ENCODE measurements at places on chromosomes 2 and 18.

- no peak for DNase-seq
Observed at GRCh38 chr2:45857867-45858520, 206.5 kb downstream of the PRKCE start.

DNA sequence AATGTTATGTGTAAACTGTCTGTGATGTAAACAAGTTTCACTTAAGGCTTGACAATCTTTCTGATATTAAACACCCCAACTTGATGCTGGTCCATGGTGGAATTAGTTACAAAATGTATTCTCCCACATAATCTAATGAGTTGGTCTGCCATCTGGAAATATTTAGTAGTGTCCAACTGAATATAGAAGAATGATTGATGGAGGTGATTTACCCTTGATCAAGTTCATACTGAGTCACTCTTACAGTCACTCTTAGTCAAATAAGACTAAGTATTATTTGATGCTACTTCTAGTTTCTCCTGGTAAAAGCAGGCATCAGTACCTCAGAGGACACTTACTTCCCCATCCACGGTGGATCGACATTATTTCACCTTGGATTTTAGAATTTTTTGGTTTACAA, 198.1 kb downstream of the SATB2 start:
- DNase-seq, result no peak

GRCh38 chr2:51290725-51291124, 258.8 kb upstream of the NRXN1 start:
- DNase-seq, result no peak

DNA sequence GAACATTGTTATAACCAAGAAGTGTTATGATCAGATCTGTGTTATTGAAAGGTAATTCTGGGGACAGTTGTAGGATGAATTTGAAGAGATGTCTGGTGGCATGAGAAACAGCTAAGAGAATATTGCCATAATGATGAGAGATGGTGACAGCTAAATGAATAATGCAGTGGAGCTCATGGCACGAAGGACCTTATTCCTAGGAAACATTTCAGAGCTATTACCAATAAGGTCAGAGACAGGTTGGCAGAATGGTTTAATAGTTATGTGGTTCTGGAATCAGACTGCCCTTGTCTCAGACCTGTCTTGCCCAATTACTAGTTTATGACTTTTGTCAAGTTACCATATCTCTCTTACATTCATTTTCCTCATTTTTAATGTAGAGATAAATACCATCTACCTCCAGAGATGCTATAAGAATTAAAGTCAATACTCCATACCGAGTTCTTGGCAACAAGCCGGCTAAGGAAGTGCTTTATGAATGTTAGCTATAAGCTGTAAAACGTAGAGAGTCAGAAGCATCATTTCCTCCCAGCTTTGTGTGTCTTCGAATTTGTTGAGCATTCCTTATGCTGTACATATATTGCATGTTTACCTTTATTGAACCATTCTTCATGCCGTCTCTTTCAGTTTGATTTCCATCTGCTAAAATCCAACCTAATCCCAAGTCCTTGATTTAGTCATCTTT, 73.6 kb upstream of the COL5A2 start:
- DNase-seq, result no peak

DNA sequence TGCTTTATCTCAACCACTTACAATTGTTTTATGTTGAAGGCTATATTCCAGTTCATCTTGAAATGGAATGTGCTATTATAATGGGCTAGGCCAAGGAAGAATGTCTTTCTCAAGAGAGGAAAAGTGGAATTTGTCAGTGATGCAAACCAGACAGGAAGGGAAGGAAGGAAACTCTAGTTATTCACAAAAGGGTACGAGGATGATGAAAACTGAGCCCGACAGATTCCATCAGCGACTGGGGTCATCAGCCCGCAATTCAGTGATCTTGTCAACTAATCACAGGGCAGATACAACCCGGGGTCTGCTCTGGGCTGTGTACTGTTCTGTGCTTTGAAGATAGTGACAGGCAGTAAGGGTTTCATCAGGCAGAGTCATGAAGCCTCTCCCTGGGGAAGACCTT, 23.4 kb upstream of the LYPD6 start:
- DNase-seq, result no peak

- no peak for DNase-seq
Observed at GRCh38 chr2:696463-696862, 19.3 kb upstream of the TMEM18 start.

DNA sequence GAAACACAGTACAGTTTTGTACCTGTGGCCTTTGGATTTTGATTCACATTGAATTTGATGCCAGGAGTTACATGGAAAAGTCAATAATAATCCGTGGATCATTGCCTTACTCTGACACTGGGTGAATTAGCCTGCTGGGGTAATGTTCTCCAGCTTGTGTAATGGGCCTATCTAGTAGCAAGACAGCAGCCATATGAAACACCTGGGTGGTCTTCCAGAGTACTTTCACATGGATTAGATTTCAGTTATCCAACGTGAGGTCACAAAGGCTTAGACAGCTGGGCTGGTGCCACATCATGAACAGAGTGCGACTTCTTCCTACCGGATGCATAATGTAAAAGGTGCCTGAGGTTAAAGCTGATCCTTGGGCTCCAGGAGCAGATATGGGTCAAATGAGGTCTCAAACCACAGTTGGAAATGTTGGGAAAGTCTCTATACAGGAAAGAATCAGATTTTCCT, 486.8 kb downstream of the PARD3B start:
- no peak for DNase-seq

All from myocyte (in vitro differentiated cells).